ENCODE measurements at places on chromosomes 6 and 20.

DNA sequence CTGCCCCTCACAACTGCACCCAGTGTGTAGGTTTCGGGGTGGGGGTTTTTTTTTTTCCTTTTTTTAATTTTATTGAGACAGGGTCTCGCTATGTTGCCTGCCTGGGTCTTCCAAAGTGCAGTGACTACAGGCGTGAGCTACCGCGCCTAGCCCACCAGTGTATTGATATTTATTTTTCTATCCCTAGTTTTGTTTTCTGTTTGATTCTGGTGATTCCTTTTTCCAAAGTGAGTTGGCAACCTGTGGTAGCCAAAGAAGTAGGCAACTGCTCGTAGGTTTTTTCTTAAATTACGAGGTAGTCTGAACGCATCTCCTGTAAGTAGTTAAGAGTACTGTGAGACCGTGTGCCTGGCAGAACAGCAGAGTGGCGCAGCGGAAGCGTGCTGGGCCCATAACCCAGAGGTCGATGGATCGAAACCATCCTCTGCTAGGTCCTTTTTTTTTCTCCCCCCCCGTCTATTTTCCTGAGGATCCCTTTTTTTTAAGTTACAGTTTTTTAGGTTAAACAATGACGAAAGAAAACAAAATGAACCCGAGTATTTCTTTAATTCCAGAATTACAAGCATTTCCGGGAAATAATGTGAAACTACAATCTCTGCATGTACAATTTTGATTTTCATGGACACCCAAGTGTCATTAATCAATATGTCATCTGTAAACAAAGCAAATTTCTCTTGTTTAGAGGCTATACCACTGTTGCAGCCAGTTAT is 78.7 kb upstream of the BTN3A2 start:
- H3K4me3 ChIP-seq, result peak overlapping the region; percentile 45
- H3K36me3 ChIP-seq, result no peaks in the 10 kb centered on the region
- H3K4me1 ChIP-seq, result peaks cover 24% of the 10 kb centered on the region
- DNase-seq, result peak; percentile 90
- H3K27ac ChIP-seq, result peak overlapping the region; percentile 95
- H3K27me3 ChIP-seq, result no peaks in the 10 kb centered on the region

GRCh38 chr6:73803562-73804241 is 107.7 kb downstream of the CD109 start:
- H3K27me3 ChIP-seq, result no peaks in the 10 kb centered on the region
- no peak overlapping the region for H3K27ac ChIP-seq
- peak; percentile 29 for DNase-seq
- no peak overlapping the region for H3K4me3 ChIP-seq
- no peaks in the 10 kb centered on the region for H3K4me1 ChIP-seq

DNA sequence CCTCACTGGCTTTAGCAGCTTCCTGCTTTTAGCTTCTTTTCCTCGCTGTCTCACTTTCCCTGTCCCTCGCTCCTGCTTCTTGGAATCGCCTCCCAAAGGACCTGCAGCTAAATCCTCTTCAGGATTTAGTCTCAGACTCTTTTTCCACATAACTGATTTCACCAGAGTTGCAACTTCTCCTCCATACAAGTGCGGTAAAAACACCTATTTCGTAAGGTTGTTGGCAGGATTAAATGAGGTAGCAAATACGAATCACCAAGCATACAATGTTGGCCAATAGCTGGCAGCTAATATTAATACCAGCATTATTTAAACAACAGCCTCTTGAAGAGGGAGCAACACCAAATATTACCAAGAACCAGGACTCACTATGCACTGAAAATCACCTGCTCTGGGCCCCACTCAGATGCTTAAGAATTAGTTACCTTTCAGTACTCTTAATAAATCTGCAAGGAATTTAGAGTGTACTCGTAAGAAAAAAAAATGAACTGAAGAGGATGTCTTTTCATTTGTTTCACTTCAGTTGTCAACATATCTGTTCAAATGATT is 123.0 kb downstream of the DTNBP1 start:
- H3K4me1 ChIP-seq, result no peaks in the 10 kb centered on the region
- H3K36me3 ChIP-seq, result no peaks in the 10 kb centered on the region
- no peak overlapping the region for H3K4me3 ChIP-seq
- no peak for DNase-seq
- H3K27ac ChIP-seq, result no peak overlapping the region
- no peaks in the 10 kb centered on the region for H3K27me3 ChIP-seq

GRCh38 chr6:36495086-36495485 is 52.2 kb downstream of the STK38 start:
- H3K27me3 ChIP-seq, result no peaks in the 10 kb centered on the region
- peaks cover 2% of the 10 kb centered on the region for H3K4me1 ChIP-seq
- H3K27ac ChIP-seq, result no peak overlapping the region
- DNase-seq, result no peak
- peaks cover 85% of the 10 kb centered on the region for H3K36me3 ChIP-seq

DNA sequence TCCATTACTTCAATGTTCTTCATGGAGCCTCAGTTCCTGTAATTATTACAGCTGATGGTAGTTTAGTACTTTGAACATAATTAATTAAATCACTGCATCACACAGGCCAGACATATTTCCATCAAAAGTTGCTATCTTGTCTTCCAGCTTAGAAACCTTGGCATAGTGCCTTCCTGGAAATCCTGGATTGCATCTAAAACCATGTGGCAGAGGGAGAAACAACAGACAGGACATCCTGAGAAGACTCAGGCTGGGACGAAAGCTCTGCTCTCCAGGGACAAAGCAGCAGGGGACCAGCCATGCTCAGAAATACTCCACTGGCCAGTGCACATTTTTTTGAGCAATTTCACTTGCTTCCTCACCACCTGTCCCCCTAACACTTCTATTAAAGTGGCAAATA is 55.3 kb downstream of the TBX18 start:
- H3K4me3 ChIP-seq, result no peak overlapping the region
- H3K4me1 ChIP-seq, result no peaks in the 10 kb centered on the region
- H3K27me3 ChIP-seq, result no peaks in the 10 kb centered on the region
- peaks cover 9% of the 10 kb centered on the region for H3K36me3 ChIP-seq
- H3K27ac ChIP-seq, result no peak overlapping the region

Data from SJSA1 (cell line).